T-helper 17 cell (primary cell): ENCODE measurements at places on chromosomes 1 and 21. TPM values are rescaled to one million over a fixed set of nuclear protein-coding genes. Genes with fewer than 3 reads are reported as not detected.
A peak's percentile ranks its signal among the peaks of the same experiment; 100 is the strongest.

GRCh38 chr1:179038528-179039281 is 13.0 kb downstream of the FAM20B start:
- H3K4me3 ChIP-seq: no peak overlapping the region
- H3K27ac ChIP-seq: peak overlapping the region; percentile 53
- H3K4me1 ChIP-seq: peaks cover 42% of the 10 kb centered on the region
- no peaks in the 10 kb centered on the region for H3K36me3 ChIP-seq
- DNase-seq: no peak
- H3K27me3 ChIP-seq: no peaks in the 10 kb centered on the region

DNA sequence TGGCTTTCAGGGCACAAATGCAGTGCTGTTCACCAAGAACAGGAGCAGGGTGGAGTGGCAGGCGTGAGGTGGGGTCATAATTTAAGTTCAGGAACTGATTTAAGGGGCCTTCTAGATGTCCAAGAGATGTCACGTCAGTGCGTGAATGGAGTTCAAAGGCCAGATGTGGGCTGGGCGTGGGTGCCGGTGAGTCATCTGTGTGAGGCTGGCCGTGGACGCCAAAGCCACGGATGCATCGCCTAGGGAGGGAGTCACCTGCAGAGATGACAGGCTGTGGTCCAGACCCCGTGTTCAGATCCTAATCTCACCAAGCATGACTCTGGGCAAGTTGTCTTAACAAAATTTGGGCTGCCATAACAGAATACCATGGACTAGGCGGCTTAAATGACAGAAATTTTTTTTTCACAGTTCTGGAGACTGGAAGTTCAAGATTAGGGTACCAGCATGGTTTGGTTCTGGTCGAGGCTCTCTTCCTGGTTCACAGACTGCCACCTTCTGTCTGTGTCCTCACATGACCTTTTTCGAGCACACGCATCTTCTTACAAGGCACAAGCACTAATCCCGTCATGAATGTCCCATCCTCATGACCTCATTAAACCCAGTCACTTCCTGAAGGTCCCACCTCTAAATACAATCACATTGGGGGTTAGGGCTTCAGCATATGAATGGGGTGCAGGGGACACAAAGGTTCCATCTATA is 109.6 kb downstream of the PRDM2 start:
- DNase-seq: no peak
- H3K27me3 ChIP-seq: no peaks in the 10 kb centered on the region
- H3K4me1 ChIP-seq: peaks cover 48% of the 10 kb centered on the region
- H3K4me3 ChIP-seq: no peak overlapping the region
- peak overlapping the region; percentile 71 for H3K27ac ChIP-seq

The UBXN11 gene
- 45.1 TPM for total RNA-seq

The PLA2G4A gene
- total RNA-seq: 0.35 TPM

The EPHA8 gene
- not detected for total RNA-seq

The TNFRSF14 gene
- 179 TPM for total RNA-seq

The RPE65 gene
- not detected for total RNA-seq

DNA sequence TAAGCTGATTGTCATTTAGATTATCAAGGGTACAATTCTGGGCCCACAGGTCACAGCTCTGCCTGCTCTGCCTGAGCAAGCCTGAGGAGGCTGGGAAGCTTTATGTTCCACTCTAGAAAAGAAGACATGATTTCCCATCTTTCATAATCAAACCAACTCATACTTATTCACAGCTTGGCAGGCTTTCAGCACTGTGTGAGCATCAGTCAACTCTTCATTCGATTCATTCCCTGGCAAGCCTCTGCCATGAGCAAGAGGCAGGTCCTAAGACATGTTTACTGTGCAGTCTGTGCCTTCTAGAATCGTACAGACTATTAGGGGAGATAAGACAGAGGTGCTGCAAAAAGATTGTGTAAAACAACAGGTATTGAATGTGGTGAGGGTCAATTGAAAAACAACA is 24.5 kb upstream of the KIRREL1 start:
- H3K4me1 ChIP-seq: no peaks in the 10 kb centered on the region
- DNase-seq: no peak
- peaks cover 28% of the 10 kb centered on the region for H3K27me3 ChIP-seq
- H3K4me3 ChIP-seq: no peak overlapping the region
- no peaks in the 10 kb centered on the region for H3K36me3 ChIP-seq

- no peaks in the 10 kb centered on the region for H3K4me1 ChIP-seq
- H3K27ac ChIP-seq: no peak overlapping the region
- no peak overlapping the region for H3K4me3 ChIP-seq
- H3K36me3 ChIP-seq: no peaks in the 10 kb centered on the region
- DNase-seq: no peak
Measured at GRCh38 chr1:219810451-219810850, 117.9 kb downstream of the SLC30A10 start.

The S100A14 gene
- total RNA-seq: not detected

DNA sequence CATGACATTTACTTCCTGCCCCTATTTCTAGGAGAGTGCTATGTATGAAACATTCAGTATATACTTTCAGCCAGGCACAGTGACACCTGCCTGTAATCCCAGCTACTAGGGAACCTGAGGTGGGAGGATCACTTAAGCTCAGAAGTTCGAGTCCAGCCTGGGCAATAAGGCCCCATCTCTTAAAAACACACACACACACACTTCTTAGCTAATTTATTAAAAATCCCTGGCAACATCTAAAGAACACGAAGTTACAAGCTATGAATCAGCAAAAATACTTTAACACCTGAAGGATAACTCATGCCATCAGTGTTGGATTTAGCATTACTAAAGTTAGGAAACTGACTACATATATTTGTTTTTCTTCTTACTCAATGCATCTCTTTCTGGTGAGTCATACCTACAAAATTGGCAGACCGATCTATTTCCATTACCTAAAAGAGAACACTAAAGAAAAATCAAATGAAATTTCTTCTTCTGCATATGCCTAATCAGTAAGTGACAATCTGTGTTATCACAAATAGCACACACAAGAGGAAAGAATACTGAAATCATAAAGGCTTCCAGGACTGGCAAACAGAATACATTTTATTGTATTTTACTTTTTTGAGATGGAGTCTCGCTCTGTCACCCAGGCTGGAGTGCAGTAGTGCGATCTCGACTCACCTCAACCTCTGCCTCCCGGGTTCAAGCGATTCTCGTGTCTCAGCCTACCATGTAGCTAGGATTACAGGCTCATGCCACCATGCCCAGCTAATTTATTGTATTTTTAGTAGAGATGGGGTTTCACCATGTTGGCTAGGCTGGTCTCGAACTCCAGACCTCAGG is 41.4 kb downstream of the RNF115 start:
- H3K27ac ChIP-seq: peak overlapping the region; percentile 75
- H3K4me3 ChIP-seq: no peak overlapping the region
- H3K4me1 ChIP-seq: peaks cover 24% of the 10 kb centered on the region
- peaks cover 8% of the 10 kb centered on the region for H3K36me3 ChIP-seq

GRCh38 chr1:243957141-243957540 is 93.9 kb upstream of the ZBTB18 start:
- H3K36me3 ChIP-seq: peaks cover 3% of the 10 kb centered on the region
- H3K4me3 ChIP-seq: no peak overlapping the region
- DNase-seq: no peak
- H3K27ac ChIP-seq: no peak overlapping the region
- H3K4me1 ChIP-seq: no peaks in the 10 kb centered on the region
